Stimulated activated CD4-positive, alpha-beta T cell treated with anti-CD3 and anti-CD28 coated beads, Interleukin-1b, Interleukin-23, amount 100 ng/mL, for 1 hour (primary cell): ENCODE measurements at places on chromosomes 2 and 18.

DNA sequence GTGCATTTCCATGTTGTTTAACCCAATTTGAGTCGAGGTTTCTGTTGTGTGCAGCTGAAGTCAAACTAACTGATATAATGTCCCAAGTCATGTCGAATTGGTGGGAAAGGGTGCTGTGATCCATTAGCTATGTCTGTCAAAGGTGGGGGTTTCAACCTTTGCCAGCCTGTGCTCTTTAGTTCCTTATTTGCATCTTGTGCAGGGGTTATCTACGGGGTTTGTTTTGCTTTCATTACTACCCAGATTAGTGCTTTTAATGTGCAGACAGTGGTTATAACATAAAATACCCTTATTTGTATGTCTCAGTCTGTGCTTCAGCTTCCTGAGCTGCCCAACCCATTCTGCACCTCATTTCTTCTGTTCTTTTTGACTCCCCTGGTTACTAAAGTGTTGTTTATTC, 271.9 kb upstream of the CXCR4 start:
- no peak for DNase-seq

DNA sequence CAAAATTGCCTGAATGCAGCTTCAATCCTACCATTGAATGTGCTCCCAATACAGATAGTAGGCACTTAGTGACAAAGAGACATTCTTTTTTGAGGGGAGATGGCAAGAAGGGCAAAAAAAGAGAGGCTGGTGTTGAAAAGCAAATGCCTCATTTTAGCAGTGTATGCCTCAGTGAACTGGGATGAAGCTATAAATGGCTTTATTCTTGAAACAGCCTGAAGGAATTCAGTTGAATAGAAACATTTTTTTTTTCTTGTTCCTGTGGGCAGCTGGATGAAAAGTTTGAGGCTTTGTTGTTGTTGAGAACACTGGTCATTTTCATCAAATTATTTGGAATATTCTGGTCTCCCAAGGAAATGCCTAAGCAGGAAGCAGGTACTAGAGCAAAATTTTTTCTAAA, 228.9 kb downstream of the RNF144A start:
- DNase-seq, result no peak

GRCh38 chr18:43220691-43221090, 56.6 kb downstream of the SYT4 start:
- no peak for DNase-seq

- DNase-seq, result no peak
Measured at GRCh38 chr18:11149441-11150270, at the start of gene PIEZO2. TSS of gene PIEZO2 (minus strand) at chr18:11149569. CDS start at chr18:11148588, 981 bp downstream.

- no peak for DNase-seq
Measured at GRCh38 chr2:146990311-146991054, 854.3 kb upstream of the ACVR2A start.
